IPS DF 6.9 (cell line): ENCODE measurements at places on chromosomes 5 and 9.

DNA sequence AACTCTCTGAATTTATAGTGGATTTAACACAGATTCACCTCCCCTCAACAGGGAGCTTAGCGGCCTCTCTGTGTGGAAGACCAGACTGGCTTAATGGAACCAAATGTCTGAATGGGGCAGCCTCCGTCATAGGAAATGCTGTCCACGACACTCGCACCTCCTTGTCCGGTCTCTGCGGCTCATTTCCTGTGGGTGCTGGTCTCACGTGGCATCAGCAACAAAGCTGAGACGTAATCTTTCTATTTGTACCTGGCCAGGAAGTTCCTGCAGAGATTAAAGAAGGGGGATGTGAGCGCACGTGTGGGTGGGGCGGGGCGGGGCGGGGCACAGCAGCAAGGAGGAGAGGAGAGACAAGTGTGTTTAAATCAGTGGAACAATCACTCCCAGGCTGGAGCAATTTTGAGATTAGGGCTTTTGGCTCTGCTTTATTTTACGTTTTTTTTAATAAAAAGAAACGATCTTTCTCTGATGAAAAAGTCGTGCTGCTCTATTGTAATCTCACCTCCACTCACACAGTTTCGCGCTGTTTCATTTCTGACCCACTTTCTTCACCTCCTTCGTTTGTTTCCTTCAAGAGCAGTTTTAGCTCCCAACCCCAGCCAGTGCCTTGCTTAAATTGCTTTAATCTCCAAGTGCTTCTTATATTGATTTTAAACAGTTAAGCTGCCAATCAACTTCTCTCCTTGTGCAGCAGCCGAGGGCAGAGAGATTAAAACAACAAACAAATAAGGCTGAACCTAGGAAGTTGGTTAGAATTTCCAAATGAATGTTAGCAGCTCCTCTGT is 132.2 kb upstream of the ASTN2 start:
- H3K27ac ChIP-seq: no peak overlapping the region
- no peaks in the 10 kb centered on the region for H3K27me3 ChIP-seq
- DNase-seq: no peak
- H3K4me1 ChIP-seq: no peaks in the 10 kb centered on the region; the same call in 1 of the 2 replicates

GRCh38 chr9:93464395-93464794 is 11.0 kb upstream of the FAM120AOS start:
- H3K27ac ChIP-seq: no peak overlapping the region
- no peak overlapping the region for H3K4me3 ChIP-seq
- no peaks in the 10 kb centered on the region for H3K36me3 ChIP-seq
- peaks cover 16% of the 10 kb centered on the region for H3K4me1 ChIP-seq
- no peaks in the 10 kb centered on the region for H3K27me3 ChIP-seq
- no peak for DNase-seq

DNA sequence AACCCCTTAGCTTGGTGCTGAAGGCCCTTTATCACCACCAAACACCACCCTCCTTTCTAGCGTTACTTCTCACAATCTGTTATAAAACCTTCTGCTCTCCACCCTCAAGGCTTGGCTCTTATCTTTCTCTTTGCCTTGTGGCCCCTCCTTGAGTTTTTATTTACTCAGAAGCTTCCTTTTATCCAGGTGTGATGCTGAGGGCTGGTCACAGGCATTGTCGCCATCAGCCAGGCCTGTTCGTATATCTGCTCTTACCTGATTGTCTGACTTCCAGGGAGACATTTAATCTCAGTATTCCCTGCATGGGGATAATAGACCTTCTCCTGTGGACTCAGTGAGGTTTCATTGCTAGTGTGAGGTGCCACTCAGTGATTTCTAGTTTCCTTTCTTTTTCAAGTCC is 34.2 kb downstream of the MEGF10 start:
- no peaks in the 10 kb centered on the region for H3K36me3 ChIP-seq
- no peak overlapping the region for H3K4me3 ChIP-seq
- no peaks in the 10 kb centered on the region for H3K27me3 ChIP-seq
- peaks cover 7% of the 10 kb centered on the region; the same call in 1 of the 2 replicates for H3K4me1 ChIP-seq
- H3K27ac ChIP-seq: no peak overlapping the region

DNA sequence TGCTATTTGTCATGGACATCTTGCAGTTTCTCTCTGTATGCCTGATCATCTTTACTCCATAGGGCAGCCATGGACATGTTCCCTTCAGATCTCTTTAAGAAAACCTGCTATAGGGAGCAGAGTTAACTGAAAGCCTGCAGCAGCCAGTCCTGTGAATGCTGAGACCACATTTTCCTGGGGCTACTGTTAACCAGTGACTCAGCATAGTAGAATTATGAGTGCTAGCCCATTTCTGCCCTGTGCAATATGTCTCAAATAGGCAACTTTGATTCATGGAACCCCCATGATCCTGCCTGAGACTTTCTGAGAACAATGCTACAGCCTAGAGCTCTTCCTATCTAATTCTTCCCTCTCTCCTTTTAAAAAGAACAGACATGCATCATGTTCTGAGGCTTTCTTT is 624.2 kb downstream of the CHSY3 start:
- H3K4me1 ChIP-seq: no peaks in the 10 kb centered on the region
- H3K4me3 ChIP-seq: no peak overlapping the region
- no peaks in the 10 kb centered on the region for H3K27me3 ChIP-seq
- H3K36me3 ChIP-seq: no peaks in the 10 kb centered on the region

GRCh38 chr5:53041071-53041692 is 52.0 kb downstream of the ITGA2 start:
- H3K4me3 ChIP-seq: no peak overlapping the region
- no peaks in the 10 kb centered on the region for H3K36me3 ChIP-seq
- H3K27ac ChIP-seq: no peak overlapping the region
- no peaks in the 10 kb centered on the region for H3K4me1 ChIP-seq

GRCh38 chr9:19470567-19470966 is 61.8 kb downstream of the ACER2 start:
- no peaks in the 10 kb centered on the region for H3K27me3 ChIP-seq
- H3K4me3 ChIP-seq: no peak overlapping the region
- H3K36me3 ChIP-seq: no peaks in the 10 kb centered on the region
- H3K4me1 ChIP-seq: peaks cover 5% of the 10 kb centered on the region

DNA sequence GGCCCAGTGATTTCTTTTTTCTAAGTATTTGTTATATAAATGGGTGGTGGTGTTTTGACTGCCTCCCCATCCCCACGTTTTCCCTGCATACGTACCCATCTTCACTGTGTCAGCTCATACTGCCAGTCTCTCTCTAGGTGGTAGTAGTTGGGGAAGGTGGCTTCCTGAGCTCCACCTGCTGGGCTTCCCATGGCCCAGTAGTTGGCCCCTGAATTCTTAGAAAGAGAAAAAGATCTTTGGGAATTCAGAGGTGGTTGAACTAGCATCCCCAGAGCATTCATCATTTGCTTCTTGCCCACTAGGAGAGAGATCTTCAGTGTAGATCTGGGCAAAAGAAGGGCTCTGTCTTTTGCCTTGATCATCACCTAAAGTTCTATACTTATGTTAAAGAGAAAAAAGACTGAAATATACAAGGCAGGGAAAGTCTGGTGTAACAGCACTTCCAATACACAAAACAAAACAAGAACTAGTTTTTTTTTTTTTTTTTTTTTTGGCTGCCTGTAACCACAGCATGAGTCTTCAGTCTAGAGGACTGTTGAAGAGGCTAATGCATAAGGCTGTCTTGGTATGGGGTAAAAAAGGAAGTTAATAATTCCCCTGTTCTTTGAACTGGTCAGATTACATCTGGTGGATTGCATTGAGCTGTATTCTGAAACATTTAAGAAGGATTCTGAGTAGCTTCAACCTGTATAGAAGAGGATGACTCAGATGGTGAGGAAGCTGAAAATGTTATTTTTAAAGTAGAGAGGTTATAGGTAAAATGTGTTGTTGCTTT is 128.7 kb downstream of the ATG10 start:
- no peak for DNase-seq
- H3K4me3 ChIP-seq: no peak overlapping the region
- H3K27me3 ChIP-seq: no peaks in the 10 kb centered on the region

DNA sequence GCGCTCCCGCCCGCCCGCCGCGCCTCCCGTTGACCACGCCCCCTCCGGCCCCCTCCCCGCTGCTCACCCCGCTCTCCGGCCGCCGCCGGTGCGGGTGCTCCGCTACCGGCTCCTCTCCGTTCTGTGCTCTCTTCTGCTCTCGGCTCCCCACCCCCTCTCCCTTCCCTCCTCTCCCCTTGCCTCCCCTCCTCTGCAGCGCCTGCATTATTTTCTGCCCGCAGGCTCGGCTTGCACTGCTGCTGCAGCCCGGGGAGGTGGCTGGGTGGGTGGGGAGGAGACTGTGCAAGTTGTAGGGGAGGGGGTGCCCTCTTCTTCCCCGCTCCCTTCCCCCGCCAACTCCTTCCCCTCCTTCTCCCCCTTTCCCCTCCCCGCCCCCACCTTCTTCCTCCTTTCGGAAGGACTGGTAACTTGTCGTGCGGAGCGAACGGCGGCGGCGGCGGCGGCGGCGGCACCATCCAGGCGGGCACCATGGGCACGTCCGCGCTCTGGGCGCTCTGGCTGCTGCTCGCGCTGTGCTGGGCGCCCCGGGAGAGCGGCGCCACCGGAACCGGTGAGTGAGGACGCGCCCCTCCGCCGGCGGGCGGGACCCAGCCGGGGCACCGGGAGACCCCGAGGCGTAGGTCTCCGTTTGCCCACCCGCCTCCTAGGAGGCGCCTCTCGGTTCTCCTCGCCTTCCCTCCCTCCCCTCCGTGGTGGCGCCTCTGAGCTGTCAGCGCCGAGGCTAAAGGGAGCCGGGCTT is at the start of gene VLDLR:
VLDLR (plus strand) TSS at position 66 of the 739 bp plus-strand sequence; CDS start at position 469, 403 bp downstream.
- no peak within 1 kb of the TSS for H3K27ac ChIP-seq
- DNase-seq: no peak
- peak within 1 kb of the TSS; percentile 80 for H3K4me3 ChIP-seq

DNA sequence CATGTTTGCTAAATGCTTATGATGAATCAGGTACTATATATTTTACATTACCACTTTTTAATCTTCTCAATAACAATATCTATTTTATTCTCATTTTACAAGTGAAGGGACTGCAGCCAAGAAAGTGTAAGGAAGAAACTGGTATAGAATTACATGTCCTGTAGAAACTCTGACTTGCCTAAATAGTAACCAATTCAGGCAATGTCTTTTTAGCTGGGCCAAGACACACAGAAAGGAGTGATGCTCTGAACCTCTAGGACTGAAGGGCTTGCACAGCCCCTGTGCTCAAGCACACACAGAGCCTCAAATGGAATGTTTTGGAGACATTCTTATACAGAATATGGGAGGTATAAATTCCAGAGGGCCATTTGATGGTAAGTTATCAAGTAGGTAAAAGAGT is 286.4 kb upstream of the TNC start:
- no peak for DNase-seq
- no peak overlapping the region for H3K4me3 ChIP-seq
- no peaks in the 10 kb centered on the region; the same call in 1 of the 2 replicates for H3K4me1 ChIP-seq
- no peaks in the 10 kb centered on the region for H3K27me3 ChIP-seq
- no peak overlapping the region for H3K27ac ChIP-seq
- H3K36me3 ChIP-seq: no peaks in the 10 kb centered on the region

- H3K4me1 ChIP-seq: no peaks in the 10 kb centered on the region
- H3K36me3 ChIP-seq: no peaks in the 10 kb centered on the region
- DNase-seq: no peak
- no peak overlapping the region for H3K27ac ChIP-seq
- no peaks in the 10 kb centered on the region for H3K27me3 ChIP-seq
These were observed 320.3 kb downstream of the DMAC1 start for GRCh38 chr9:7479300-7479699.

DNA sequence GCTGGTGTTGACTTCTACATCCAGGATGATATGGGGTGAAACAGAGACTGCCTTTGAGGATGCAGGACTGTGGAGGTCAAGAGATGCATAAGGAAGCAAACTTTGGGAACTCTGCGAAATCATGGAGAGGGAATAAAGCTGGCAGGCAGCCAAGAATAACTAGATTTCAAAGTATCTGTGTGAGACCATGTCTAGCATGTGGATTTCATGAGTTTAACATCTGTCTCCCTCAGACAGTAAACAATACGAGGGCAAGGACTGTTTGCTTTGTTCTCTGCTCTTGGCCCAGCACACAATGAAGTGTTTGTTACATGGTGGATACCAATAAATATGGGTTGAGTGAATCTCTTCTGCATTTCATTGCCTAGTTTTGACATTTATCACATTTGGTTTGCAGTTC is 71.3 kb downstream of the RASEF start:
- no peaks in the 10 kb centered on the region for H3K27me3 ChIP-seq
- DNase-seq: no peak
- no peaks in the 10 kb centered on the region for H3K4me1 ChIP-seq
- no peak overlapping the region for H3K27ac ChIP-seq
- no peak overlapping the region for H3K4me3 ChIP-seq

- H3K27ac ChIP-seq: no peak overlapping the region
- H3K27me3 ChIP-seq: peaks cover 4% of the 10 kb centered on the region; the same call in 1 of the 2 replicates
- no peaks in the 10 kb centered on the region for H3K36me3 ChIP-seq
- H3K4me3 ChIP-seq: no peak overlapping the region
- DNase-seq: no peak
- no peaks in the 10 kb centered on the region for H3K4me1 ChIP-seq
These were observed 77.9 kb downstream of the SLIT3 start for GRCh38 chr5:169222934-169223594.

- H3K4me3 ChIP-seq: no peak overlapping the region
- no peak for DNase-seq
- no peaks in the 10 kb centered on the region for H3K4me1 ChIP-seq
These were observed 272.2 kb downstream of the BNC2 start for GRCh38 chr9:16598316-16598715.

GRCh38 chr9:129750013-129750638 is 2.7 kb downstream of the PTGES start:
- H3K36me3 ChIP-seq: no peaks in the 10 kb centered on the region
- no peak overlapping the region for H3K4me3 ChIP-seq
- H3K4me1 ChIP-seq: peaks cover 2% of the 10 kb centered on the region; the same call in 1 of the 2 replicates
- DNase-seq: no peak
- H3K27ac ChIP-seq: no peak overlapping the region

DNA sequence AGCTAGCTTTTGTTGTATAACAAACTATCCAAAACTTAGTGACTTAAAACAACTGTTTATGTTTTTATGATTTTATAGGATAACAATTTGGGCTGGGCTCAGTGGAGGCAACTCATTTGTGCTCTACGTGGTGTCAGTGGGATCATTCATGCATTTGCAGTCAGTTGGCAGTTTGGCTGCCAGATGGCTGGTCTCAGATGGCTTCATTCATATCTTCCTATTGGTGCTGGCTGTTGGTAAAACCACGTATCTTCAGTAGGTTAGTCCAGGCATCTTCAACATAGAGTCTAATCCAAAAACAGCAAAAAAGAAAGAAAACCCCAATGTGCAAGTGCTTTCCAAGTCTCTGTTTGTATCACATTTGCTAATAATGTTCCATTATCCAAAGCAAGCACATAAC is 51.7 kb upstream of the RIC1 start:
- no peak overlapping the region for H3K4me3 ChIP-seq
- no peaks in the 10 kb centered on the region for H3K27me3 ChIP-seq
- DNase-seq: no peak
- H3K27ac ChIP-seq: no peak overlapping the region
- no peaks in the 10 kb centered on the region for H3K36me3 ChIP-seq
- no peaks in the 10 kb centered on the region for H3K4me1 ChIP-seq
